ENCODE measurements at places on chromosomes 13 and 19. TPM values are rescaled to one million over a fixed set of nuclear protein-coding genes. Genes with fewer than 3 reads are reported as not detected.

Gene S1PR2
- 10.2 TPM for polyA plus RNA-seq

Gene EBPL
- 49.8 TPM for polyA plus RNA-seq

Gene OR7C1
- 0.17 TPM for polyA plus RNA-seq

Gene NLRP11
- 0.15 TPM for polyA plus RNA-seq

Gene SIGLEC12
- not detected for polyA plus RNA-seq

Gene FPR3
- polyA plus RNA-seq = 0.34 TPM

Gene CYP4F3
- polyA plus RNA-seq = 0.15 TPM

Gene MEF2B
- polyA plus RNA-seq = 1.1 TPM

Gene APOE
- polyA plus RNA-seq = 295 TPM

DNA sequence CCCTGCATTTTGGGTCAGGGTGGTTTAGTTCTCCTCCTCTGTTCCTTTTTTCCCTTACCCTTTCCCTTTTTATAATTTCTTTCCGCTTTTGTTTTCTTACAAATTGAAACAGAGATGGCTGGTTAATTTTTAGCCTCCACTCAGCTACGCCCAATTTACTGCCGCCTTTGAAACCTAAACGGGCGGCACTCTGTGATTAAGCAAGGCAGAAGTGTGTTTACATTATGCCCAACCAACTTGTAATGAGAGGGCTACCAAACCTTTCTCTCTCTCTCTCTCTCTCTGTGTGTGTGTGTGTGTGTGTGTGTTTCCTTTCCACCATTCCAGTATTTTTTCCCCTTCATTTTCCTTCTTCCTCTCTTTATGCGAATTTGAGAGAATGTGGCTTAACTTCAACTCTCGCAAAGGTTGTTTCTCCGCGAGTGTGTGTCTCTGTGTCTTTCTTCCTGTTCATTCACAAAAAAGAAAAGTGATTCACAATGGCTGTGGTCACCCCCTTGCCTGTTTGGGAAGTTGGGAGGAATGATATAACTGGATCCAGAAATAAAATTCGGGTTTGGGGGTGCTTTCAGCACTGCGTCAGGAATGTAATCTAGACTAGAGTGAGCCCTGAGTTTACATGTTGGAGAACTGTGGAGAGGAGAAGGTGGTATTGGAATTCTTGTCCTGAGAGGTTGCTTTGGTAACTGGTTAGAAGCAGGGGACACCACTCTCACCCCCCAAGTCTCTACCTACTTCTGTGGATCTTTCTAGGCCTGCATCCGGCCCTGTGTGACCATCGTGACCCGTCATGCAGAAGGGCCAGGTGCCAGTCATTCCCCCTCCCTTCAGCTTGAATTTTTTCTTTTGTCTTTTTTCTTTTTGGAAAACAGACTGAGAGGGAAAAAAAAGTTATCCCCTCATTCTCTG is 31.4 kb downstream of the NFIX start:
- no peak for DNase-seq

DNA sequence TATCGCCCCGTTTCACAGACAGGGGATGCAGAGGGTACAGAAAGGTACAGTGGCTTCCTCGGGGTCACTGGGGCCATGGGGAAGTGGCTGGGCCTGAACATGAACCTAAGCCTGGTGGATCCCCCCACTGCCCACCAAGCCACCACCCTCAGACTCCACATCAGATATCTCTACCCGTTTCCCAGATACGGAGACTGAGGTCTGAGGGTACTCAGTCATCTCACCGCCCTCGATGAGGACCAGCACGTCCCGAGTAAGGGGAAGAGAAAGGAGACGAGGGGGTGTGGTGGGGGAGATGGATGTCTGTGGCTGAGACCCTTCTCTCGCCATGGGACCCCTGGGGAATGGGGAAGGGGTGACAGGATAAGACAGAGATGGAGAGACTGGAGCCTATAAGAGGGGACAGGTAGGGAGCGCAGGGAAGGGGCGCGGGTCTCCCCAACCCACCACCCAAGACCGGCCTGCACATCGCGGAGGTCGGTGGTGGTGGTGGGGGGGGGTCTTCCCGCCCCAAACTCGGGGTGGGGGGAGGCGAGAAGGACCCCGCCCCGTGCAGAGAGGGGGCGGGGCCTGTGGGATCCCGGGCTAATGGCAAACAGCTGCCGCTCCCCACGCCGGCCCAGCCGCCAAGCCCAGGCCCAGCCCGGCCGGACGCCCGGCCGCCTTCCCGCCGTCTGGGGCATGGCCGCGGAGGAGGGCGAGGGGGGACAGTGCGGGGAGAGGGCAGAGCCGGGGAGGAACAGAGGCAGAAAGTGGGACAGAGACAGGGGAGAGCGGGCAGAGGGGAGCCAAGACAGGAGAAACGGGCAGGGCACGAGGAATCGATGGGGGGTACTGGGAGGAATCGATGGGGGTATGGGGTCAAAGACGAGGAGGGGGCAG is 698 bp downstream of the KANK2 start:
- DNase-seq = no peak

DNA sequence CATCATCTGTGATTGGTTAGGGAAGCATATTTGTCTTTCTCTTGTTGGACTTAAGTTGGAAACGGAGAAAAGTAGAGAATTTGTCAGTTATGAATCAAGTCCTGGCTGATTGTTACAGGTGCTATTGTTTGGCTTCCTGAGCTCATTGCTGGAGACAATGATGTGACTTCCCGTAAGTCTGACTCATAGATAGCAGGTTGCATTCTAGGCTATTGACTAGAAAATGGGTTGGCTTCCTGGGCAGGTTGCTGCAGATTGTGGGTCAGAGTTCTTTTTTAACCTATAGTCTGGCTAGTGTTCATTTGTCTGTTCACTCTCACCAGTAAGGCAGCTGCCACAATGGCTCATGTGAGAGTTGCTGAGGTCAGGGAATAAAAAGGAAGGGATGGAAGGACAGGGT is 101.5 kb downstream of the CCNA1 start:
- no peak for DNase-seq

DNA sequence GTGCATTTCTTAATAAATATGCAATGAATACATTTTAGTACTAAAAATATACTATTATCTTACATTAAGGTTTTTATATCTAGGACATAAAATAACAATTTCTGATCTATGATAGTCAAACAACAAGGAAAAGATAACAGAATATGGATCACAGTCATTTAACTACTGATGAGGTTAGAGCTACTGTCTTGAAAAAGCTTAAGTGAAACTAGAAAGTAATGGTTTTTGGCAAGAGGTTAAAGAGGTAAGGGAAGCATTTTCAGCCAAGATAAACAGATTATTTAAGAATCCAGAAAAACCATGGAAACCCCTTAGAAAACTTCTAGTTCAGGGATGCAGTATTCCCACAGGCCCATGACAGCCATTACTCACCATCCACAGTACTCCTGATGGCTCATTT is 787.4 kb downstream of the DACH1 start:
- no peak for DNase-seq

- no peak for DNase-seq
These were observed 44.2 kb upstream of the RNF113B start for GRCh38 chr13:98221234-98221633.

GRCh38 chr19:28794301-28794700 is 418.6 kb downstream of the UQCRFS1 start:
- DNase-seq = no peak

GRCh38 chr19:8686549-8686948 is 12.0 kb downstream of the ACTL9 start:
- DNase-seq = no peak

DNA sequence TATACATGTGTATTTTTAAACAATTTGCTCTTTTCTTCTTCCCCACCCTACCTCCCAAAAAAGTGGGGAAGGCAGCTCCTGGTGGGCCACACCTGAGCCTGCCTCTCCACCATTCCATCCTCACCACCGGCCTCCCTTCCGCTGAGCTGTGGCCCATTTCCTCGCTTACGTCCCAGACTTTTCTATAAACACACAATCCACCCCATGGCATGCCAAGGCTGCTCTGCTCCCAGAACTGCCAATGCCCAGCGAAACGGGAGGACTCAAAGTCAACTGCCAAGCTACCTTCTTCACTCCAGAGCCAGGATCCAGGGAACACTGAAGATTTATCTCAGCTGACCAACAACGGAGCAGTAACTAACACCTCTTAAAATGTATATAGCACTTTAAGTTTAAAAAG is 2.8 kb downstream of the N4BP2L1 start:
- no peak for DNase-seq

DNA sequence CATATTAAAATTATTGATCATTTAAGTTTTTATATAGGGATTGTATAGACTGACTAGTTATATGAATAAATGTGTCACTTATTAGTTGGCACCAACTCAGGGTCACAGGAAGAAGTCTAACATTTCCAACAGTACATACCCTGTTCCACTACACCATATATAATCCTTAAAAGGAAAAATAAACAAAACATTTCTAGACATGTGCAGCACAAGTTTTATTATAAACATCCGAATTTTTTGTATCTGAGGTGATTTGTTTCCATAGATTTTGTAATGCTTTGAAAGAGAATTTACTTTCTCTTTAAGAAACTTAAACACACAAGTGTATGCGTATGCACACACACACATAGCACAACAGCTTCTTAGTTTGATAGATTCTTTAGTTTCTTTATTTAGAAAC is 418.6 kb upstream of the GPC6 start:
- no peak for DNase-seq

- no peak for DNase-seq
These were observed 11.1 kb upstream of the SPATA13 start for GRCh38 chr13:24149246-24150032.

- DNase-seq = no peak
These were observed 39.3 kb upstream of the SPART start for GRCh38 chr13:36385489-36385888.

DNA sequence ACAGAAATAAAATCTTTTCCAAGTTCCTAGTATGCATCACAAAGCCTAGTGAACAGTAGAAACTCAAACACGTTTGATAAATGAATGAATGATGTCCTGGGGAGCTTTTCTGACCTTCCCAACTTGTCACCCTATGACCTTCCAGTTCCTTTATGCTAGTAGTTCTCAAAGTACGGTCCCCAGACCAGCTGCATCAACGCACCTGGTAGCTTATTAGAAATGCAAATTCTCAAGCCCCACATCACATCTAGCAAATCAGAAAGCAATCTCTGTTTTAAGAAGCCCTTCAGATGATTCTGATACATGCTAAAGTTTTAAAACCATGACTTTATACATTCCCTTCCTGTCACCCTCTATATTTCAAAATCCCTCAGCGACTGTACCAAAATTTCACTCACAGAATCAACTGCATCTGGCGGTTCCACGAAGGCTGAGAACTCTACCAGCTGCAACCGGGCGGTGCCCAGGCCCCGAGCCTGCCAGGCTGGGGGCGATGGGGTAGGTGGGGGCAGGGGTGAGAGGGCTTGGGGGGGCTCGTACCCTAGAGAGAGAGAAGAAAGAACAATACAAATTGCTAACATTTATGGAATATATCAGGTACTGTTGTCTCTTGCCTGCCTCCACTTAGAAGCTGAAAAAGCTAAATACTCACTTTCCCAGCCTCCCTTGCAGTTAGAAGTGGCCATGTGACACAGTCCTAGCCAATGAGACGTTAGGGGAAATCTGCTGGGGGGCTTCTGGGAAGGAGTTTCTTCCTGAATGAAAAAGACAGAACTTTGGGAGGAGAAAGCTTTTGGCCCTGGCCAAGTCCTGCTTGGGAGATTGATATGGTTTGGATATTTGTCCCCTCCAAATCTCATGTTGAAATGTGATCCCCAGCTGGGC is 13.3 kb downstream of the CD37 start:
- DNase-seq = no peak

GRCh38 chr19:6117534-6117933 is 7.2 kb upstream of the RFX2 start:
- DNase-seq = no peak

DNA sequence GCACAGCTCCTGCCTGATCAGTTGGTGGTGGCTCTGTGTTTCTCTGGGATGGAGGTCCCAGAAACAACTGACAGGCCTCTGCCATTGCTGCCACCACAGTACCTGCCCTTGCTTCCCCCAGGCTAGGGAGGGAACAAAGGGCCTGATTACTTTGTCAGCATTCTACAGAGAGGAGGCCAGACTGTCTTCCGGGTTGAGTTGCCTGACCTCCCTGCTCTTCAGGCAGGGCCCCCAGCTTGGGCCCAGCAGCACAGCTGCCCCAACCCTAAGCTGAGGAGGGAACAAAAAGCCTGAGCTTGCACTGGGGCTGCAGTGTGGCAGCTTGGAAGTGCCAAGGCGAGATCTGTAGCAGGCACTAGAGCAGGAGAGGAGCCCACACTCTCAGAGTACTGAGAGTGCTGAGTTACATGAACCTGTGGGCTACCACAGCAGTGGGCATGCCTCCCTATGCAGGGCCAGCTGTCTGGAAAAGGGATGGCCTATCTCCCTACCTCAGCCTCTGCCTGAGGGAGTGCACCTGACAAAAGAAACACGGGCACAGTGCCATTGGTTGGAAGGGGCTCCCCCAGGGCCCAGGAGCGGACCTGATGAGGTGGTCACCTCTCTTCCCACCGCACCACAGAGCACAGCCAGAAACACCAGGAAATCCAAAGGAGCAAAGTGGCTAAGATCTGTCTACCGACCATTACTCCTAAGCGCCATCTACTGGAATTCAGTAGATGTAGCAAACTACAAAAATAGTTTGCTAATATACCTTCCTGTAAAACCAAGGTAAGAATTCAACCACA is 24.4 kb downstream of the SLC25A15 start:
- DNase-seq = no peak

DNA sequence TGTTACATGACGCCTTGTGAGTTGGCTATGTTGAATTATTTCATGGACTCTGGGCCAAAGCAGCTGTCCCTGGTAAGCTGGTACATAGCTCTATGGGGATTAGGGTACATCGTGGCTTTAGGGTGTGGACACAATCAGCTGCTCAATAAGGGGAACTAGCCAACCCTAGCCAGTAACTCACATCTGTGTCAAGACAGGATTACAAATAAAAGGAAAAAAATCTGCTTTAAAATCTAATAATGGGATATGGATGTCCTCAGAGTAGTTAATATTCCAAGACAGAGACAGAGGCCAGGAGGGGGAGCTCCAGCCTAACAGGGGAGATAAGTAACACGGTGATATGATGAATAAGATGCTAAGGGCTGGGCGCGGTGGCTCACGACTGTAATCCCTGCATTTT is 21.1 kb upstream of the ZNF766 start:
- DNase-seq = no peak

GRCh38 chr13:65540175-65540574 is 1690.0 kb downstream of the PCDH9 start:
- no peak for DNase-seq

GRCh38 chr19:13255719-13256059 is 105.5 kb downstream of the IER2 start:
- no peak for DNase-seq
